ENCODE measurements at places on chromosomes 5 and 9.

DNA sequence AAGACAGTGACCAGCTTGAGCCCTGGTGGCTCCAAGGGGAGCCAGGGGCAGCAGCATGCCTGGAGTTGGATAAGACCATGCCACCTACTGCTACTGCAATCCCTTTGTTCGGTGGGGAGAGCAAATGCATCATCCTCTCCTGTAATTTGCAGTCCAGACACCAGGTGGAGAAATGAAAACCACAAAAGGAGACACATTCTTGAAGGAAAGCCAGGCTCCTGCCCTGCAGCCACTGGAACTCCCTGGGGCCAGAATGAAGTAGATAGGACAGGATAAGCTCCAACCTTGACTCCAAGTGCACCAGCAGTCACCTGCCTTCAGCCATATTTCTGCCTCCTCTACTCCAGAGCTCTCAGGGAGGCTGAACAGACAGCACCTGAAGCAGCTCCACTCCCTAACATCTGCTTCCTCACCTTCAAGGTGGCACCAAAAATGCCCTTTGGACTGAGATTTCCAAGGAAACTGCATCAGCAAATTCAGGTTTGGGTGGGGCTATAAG is 65.1 kb upstream of the IQGAP2 start:
- no peak for DNase-seq

- no peak for DNase-seq
These were observed 990.4 kb downstream of the EFNA5 start for GRCh38 chr5:106680330-106680729.

DNA sequence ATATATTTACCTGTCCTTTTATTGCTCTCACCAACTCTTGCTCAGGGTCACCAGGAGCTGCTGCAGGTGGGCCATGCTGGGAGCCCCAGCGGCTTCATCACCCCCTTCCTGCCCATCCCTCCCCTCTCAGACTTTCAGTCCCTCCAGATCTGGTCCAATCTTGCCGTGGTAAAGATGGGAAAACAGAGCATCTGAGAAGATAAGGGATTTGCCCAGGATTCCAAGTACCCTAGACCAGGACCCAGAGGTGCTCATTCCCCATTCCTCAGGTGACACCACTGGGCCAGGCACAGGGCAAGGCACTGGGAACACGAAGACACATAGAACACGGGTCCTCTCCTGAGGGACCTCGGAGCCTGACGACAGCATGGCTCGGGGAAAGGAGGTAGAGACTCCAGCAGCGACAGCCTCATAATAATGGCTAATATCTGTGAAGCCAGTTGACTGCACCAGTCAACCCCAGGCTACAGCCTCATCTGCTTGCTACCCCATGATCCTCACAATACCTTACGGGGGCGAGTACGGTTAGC is 18.0 kb downstream of the TMOD1 start:
- DNase-seq: no peak

DNA sequence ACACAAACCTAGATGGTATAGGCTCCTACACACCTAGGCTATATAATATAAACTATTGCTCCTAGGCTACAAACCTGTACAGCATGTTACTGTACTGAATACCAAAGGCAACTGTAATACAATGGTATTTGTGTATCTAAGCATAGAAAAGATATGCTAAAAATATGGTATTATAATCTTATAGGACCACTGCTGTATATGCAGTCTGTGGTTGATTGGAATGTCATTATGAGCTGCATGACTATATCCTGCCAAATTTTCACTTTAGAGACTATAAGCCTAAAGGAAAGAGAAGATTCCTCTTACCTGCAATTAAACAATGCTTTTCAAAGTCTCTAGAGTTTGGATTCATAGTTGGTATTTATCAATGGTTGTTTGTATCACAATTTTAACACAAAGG is 24.7 kb upstream of the ACOT12 start:
- DNase-seq: no peak

GRCh38 chr5:178866946-178867345 is 7.2 kb downstream of the ZNF354B start:
- DNase-seq: no peak

GRCh38 chr5:33422191-33422590 is 18.6 kb upstream of the TARS1 start:
- DNase-seq: no peak

DNA sequence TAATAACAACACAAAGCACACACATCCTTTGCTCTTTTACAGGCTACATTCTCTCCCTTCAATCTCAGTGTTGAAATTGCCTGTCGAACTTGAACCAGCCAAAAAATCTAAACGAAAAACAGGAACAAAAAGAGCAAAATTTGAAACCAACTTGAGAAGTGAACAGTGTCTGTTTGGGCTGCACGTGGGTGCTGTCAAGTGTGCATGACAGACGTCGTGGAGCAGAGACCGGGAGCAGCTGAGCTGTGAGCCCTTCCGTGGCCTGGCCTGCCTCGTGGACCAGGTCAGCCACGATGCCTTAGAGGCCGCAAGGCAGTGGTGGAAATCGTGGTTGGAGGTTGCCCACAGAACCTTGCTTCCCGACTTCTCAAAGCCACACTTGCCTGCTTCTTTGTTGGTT is 34.8 kb upstream of the DENND1A start:
- no peak for DNase-seq

DNA sequence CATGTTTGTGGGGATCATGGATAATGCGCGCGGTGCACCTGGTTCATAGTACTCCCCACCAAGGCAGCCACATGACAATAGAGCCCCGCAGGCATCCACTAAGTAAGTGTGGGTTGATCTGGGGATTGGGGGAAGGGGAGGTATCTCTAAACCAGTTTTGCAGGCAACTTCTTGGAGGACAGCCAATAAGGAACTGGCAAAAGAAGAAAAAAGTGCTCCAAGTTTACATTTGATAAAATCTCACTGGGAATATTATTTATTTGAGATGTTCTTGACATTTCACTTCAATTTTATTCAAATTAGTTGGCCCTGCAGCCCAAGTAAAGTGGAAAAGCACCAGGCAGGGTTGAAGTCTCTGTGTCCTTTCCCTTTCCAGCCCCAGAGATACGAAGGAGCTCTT is 8.5 kb downstream of the FBP1 start:
- DNase-seq: no peak

- DNase-seq: no peak
These were observed 83.6 kb upstream of the BNC2 start for GRCh38 chr9:16954040-16954439.

- DNase-seq: no peak
These were observed 495.5 kb downstream of the ACTL7B start for GRCh38 chr9:108360304-108360703.

GRCh38 chr9:121357011-121357410 is 13.0 kb downstream of the STOM start:
- no peak for DNase-seq

DNA sequence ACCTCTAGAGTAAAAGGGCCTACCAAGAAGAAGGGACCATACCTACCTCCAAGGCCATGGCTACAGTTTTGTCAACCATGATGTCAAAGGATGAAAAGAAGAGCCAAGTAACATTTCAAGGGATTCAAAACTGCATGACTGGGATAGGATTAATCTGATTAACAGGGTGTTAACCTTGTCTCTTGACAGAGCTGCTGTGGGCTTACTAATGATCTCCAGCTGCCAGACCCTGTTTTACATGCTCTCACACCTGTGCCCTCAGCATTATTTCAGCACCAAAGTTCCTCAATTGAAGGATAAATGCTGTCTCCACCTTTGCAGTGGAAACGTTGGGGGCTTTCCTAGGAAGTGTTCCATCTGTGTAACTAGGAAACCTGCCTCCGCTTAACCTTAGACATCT is 78.3 kb downstream of the DMAC1 start:
- DNase-seq: peak; percentile 80

DNA sequence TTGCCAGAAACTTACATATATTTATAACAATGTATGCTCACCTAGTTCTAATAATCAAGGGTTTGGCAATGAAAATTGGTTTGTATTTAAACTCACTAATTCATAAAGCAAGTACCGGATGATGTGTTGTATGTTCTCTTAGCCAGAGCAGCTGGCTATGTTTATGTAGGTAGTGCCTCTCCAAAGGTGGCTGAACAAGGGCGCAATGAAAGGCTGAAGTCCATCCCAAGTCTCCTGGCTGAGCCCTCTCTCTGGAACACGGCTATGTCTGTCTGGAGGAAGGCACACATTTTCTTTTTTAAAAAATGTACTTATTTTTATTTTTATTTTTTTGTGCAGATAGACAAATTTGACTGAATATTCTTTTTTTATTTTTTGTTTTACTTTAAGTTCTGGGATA is 141.2 kb upstream of the DAB2 start:
- DNase-seq: no peak

GRCh38 chr9:101504188-101504587 is 29.5 kb upstream of the RNF20 start:
- DNase-seq: no peak

DNA sequence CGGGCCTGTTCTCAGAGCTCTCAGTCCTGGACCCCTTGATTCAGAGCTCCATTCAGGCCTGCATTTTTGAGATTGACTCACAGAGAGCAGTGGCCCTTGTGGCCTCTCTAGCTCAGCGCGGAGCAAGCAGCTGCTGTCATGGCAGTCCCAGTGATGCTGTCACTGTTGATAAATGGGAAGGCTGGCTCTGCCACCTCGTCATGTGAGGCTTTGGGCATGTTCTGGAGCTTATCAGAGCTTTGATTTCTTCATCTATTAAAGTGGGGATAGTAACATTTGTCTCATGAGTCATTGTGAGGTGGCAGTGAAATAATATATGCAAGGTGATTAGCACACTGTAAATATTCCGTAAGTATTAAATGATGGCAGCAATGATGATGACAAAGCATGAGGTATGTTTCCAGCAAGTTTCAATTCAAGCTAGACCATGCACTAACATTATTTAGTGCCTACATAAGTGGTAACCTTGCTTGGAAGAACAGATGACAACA is 126.4 kb upstream of the CXCL14 start:
- no peak for DNase-seq

GRCh38 chr5:40734986-40735385 is 20.8 kb downstream of the TTC33 start:
- no peak for DNase-seq

DNA sequence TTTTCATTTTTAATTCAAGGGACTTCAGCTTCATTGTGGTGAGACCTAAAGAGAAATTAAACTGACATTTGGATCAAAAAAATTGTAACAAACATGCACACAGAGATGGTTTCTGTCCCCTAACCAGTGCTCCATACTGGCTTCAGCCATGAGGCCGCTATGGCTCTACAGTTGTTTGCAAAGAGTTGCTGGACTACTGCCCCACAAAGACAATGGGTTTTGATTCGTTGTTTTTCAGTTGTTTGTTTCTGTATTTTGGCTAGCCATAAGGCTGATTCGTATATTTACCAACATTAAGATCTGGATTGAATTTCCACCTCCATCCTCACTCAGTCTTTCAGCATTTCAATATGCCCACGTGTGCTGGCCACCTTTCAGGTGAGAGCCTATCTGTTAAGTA is 163.7 kb upstream of the KIF2A start:
- DNase-seq: no peak

- DNase-seq: no peak
These were observed 58.0 kb downstream of the UBE2QL1 start for GRCh38 chr5:6506611-6507010.

DNA sequence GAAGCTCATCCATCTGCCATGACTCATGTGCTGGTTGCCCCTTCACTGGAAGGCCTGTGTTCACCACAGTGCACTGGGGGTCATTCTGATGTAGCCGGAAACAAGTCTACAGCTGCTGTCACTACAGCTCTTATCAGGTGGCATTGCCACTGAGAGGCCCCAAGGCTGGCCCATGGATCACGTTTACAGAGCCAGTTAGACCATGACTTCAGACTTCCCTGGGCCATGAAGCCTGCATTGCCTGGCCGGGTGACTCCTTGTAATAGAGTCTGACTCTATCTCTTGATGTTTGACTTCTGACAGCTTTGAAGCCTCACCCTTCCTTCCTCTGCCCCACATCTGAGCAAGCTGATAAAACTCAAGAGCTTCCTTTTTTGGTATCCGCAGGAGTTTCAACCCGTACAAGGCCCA is 473.5 kb upstream of the DAP start:
- no peak for DNase-seq

DNA sequence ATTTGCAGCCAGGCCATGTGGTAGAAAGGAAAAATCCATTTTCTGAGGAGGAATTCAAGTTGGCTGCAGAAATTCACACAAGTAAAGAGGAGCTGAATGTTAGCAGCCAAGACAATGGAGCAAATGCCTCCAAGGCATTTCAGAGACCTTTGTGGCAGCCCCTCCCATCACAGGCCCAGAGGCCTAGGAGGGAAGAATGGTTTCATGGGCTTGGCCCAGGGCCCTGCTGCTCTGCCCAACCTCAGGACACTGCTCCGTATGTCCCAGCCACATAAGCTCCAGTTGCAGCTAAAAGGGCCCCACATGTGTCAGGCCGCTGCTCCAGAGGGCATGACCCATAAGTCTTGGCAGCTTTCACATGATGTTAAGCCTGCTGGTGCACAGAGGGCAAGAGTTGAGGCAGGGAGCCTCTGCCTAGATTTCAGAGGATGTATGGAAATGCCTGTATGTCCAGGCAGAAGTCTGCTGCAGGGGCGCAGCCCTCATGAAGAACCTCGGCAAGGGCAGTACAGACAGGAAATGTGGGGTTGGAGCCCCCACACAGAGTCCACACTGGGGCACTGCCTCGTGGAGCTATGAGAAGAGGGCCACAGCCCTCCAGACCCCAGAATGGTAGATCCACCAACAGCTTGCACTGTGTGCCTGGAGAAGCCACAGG is 144.2 kb upstream of the EPB41L4A start:
- no peak for DNase-seq

- no peak for DNase-seq
These were observed 1.1 kb downstream of the FEM1C start for GRCh38 chr5:115543365-115544042.

GRCh38 chr9:107351382-107352045 is 68.4 kb downstream of the RAD23B start:
- DNase-seq: no peak

DNA sequence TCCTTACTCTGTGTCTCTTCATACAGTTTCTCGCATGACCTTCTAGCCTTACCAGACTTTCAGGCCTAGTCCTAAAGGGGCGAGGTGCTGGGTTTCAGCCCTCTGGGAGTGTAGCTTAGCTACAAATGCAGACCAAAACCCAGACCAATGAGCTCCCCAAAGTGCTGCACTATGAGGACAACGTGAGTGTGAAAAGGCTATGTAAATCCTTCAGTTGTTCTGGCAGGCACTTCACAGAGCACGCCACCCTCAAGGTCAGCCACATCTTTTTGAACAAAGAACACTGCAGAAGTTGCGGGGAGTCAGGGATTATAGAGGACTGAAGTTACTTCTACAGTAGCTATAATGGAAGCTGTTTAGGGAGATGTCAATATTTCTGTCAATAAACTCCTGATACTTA is 301.7 kb downstream of the MARCHF11 start:
- DNase-seq: no peak

- no peak for DNase-seq
These were observed 66.7 kb upstream of the PHF24 start for GRCh38 chr9:34891386-34891785.

GRCh38 chr5:126516133-126516532 is 78.9 kb downstream of the ALDH7A1 start:
- DNase-seq: peak; percentile 80
